ENCODE measurements at places on chromosomes 2 and 18.
A peak's percentile ranks its signal among the peaks of the same experiment; 100 is the strongest.

DNA sequence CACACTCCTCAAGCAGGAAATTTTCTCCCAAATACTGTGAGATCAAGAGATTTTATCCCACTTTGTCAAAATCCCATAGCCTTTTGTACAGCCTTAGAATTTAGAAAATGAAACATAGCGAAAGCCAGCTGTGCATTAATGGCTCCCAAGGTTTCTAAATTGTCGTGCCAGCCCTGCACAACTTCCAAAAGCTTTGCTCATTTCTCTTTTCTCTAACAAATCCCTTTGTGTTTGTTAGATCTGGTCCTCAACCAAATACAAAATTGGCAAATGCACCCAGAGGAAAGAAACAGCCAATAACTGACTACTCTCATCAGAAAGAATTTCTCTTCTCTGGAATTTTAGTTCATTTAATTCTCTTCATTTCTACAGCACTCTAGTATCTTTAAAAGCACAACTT, 361.1 kb downstream of the INSIG2 start:
- H3K4me1 ChIP-seq, result no peaks in the 10 kb centered on the region
- H3K4me3 ChIP-seq, result no peak overlapping the region
- DNase-seq, result no peak
- H3K27me3 ChIP-seq, result no peaks in the 10 kb centered on the region
- H3K27ac ChIP-seq, result no peak overlapping the region

- H3K4me1 ChIP-seq, result no peaks in the 10 kb centered on the region
- no peaks in the 10 kb centered on the region for H3K36me3 ChIP-seq
- no peak for DNase-seq
- H3K4me3 ChIP-seq, result no peak overlapping the region
These were observed 127.4 kb downstream of the NDUFA10 start for GRCh38 chr2:239897596-239898235.

DNA sequence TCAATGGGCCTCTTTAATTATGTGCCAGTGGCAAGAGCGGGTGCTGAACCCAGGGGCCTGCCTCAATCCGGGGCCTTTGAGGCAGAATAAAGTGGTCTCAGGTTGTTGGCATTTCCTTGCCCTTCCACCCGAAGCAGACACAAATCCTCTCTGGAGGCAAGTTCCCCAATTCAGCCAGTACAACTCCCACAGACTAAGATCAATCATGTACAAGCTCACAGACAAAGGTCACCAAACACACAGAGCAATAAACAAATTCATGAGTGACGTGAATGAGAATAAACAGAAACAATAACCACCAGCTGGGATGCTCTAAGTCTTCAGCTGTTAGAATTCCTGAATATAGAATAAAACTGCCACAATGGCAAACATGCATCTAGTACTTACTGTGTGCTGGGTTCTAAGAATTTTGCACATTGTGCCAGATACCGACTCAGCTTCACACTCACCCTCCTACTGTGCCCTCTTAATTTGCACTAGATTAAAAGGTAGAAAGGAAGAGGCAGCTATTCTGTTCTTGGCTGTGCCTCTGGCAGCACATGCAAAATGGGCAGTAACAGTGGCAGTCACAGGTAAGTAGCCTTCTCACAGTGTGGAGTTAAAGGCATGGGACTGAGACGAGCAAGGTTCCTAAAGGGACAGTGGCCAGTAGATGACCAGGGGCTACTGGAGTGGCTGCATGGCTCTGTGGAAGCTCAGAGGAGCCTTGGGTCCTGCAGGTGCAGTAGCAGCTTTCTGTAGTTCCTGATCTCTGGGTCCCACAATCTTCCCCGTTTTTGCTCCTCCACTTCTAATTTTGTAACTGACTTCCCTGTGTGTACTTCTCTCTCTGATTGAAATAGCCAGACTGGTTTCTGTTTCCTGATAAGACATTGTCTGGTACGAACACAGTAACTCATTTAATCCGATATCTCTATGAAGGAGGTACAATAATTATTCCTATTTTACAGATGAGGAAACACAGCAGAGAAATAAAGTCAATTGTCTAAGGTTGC, 34.6 kb upstream of the IL1B start:
- H3K27me3 ChIP-seq, result no peaks in the 10 kb centered on the region
- no peak for DNase-seq
- no peak overlapping the region for H3K4me3 ChIP-seq
- H3K27ac ChIP-seq, result no peak overlapping the region

DNA sequence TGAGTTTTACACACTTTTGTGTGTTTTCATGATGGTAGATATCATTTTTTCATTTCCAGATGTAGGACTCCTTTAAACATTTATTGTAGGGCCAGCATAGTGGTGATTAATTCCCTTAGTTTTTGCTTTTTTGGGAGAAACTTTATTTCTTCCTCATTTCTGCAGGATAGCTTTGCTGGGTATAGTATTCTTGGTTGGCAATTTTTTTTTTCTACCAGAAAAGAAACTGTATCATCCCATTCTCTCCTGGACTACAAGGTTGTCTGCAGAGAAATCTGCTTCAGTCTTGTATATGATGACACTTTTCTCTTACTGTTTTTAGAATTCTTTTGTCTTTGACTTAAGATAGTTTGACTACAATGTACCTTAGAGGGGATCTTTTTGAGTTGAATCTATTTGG, 37.8 kb upstream of the RHOB start:
- no peak for DNase-seq
- no peaks in the 10 kb centered on the region for H3K36me3 ChIP-seq
- no peak overlapping the region for H3K27ac ChIP-seq
- H3K4me1 ChIP-seq, result no peaks in the 10 kb centered on the region

DNA sequence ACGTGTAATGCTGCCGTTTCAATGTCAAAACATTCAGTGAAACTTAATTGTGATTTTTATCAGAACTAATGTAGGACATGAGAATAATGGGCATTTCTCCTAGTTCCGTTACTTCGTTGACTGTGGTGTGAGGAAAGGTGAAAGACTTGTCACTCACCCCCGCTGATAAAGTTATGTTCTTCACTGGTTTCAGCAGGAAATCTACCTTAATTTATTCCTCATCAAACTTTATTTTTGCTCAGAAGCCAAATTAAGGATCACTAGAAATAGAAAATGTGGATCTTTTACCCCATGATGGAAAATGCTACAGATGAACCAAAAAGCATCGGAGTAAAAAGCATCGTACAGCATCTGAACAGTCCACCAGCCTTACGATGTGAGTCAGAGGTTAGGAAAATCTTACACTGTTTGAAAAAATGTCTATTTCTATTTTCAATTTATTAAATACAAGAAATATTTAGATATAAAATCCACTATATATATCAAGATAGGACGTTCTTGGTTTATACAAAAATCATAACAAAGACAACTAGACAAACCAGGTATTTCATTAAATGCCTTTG, 1.0 kb upstream of the ROCK1 start:
- peak overlapping the region; percentile 73 for H3K4me3 ChIP-seq
- DNase-seq, result no peak
- H3K4me1 ChIP-seq, result peaks cover 11% of the 10 kb centered on the region
- no peaks in the 10 kb centered on the region for H3K36me3 ChIP-seq

DNA sequence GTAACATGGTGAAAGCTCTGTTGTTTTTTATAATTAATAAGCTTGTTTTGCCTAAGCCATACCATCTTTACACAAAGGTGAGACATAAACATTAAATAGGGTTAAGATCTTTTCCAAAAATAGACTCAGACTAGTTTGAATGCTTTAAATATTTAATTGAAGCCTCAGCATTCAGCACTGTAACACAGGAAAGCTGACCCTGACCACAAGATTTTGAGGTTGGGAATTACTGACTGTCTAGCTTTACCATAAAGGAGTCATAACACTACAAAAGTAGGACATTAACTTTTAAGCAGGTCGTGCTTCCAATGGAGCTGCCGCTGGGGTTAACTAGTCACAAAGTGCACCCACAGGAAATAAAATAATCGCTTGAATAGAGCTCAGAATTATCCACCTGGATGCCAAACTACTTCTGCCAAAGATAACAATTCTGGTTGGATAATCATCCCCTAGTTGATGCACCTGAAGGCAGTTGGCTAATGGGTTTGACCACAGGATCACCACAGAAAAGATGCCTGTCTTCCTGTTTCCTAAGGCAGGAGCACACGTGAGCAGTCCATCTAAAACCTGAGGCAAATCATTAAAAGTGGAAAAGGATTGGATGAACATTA, 106.2 kb downstream of the COBLL1 start:
- no peaks in the 10 kb centered on the region for H3K4me1 ChIP-seq
- DNase-seq, result no peak
- no peaks in the 10 kb centered on the region for H3K36me3 ChIP-seq
- no peak overlapping the region for H3K27ac ChIP-seq
- no peak overlapping the region for H3K4me3 ChIP-seq
- H3K27me3 ChIP-seq, result no peaks in the 10 kb centered on the region

DNA sequence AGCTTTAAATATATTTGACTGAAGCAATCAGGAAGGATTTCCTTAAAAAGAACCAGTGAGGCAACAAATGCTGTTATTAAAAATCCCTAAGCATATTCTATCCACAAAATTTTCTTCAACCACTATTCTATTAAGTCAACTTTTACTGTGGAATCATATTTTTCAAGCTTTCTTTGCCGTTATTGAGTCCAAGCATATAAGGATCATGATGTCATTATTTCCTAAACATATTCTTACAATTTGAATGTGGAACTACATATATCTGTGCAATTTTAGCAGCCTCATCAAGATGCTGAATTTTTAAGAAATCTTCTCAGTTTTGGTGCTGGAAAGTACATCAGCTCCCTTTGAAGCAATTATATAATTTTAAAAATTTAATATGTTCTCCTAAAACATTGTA, 5.6 kb downstream of the IFIH1 start:
- H3K27ac ChIP-seq, result no peak overlapping the region
- no peaks in the 10 kb centered on the region for H3K27me3 ChIP-seq
- peaks cover 4% of the 10 kb centered on the region for H3K36me3 ChIP-seq
- no peak overlapping the region for H3K4me3 ChIP-seq
- DNase-seq, result no peak

GRCh38 chr2:68537809-68538208, 70.4 kb downstream of the APLF start:
- no peaks in the 10 kb centered on the region for H3K36me3 ChIP-seq
- no peaks in the 10 kb centered on the region for H3K4me1 ChIP-seq
- no peaks in the 10 kb centered on the region for H3K27me3 ChIP-seq
- H3K27ac ChIP-seq, result no peak overlapping the region
- DNase-seq, result no peak
- no peak overlapping the region for H3K4me3 ChIP-seq

- no peaks in the 10 kb centered on the region for H3K4me1 ChIP-seq
- H3K27me3 ChIP-seq, result no peaks in the 10 kb centered on the region
- no peak overlapping the region for H3K4me3 ChIP-seq
- DNase-seq, result no peak
- H3K36me3 ChIP-seq, result no peaks in the 10 kb centered on the region
These were observed 2.2 kb downstream of the LRATD1 start for GRCh38 chr2:14634489-14635390.

- no peaks in the 10 kb centered on the region for H3K4me1 ChIP-seq
- H3K27ac ChIP-seq, result no peak overlapping the region
- H3K4me3 ChIP-seq, result no peak overlapping the region
- no peak for DNase-seq
- H3K27me3 ChIP-seq, result no peaks in the 10 kb centered on the region
These were observed 543.0 kb downstream of the PLCL1 start for GRCh38 chr2:198347349-198347748.

DNA sequence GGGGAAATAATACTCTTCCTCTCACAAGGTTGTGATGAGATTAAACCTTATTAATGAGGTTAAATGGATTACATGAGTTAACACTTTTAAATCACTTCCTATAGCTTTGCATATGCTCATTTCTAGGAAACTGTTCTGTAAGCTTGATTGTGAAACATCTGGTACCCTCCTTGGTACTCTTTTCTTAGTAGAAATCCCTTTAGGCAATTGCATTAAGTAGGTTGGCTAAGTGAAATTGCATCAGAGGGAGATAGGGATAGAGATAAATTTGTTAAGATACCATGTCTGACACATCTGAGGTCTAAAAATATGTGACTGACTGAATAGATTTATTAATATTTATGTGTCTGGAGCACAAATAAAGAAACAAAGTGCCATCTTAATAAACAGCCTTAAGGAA, 275.9 kb upstream of the MAP2 start:
- DNase-seq, result no peak
- H3K4me1 ChIP-seq, result no peaks in the 10 kb centered on the region
- no peaks in the 10 kb centered on the region for H3K27me3 ChIP-seq
- H3K36me3 ChIP-seq, result no peaks in the 10 kb centered on the region
- no peak overlapping the region for H3K4me3 ChIP-seq

DNA sequence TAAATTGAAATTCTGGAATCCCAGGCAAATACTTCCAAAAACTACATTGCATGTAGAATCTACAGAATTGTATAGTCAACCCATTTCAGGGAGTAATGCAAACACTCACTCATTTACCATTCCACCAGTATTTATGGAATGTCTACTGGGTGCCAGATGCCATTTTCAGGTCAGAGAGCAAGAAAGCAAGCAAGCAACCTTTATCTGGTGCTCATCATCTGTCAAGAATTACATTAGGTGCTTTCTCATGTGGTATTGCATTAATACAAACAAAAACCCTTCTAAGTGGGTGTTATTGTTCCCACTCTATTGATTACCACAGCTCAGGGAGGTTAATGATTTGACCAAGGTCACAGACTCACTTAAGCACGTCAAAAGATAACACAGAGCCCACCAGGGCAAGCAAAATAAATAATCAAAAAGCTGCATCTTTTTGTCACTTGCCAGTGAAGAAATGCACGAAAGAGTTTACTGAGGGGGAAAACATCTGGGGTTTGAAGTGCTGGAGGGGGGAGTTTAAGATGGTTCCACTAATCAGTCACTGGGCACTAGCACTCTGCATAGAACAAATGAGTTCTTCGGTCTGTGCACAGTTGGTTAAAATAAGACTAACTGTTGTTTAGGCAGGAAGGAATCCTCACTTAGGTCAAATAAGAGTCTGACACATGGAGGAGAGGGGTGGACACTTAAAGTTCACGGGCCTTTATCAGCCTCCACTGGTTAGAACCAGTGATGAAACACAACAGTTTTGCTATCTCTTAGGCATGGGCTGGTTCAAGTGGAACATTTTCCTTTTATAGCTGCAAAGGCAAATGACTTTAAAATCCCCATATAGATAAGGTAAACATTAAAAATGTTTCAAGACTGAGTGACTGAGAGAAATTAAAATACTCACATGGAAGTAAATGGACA, 208.8 kb downstream of the CDH2 start:
- H3K27ac ChIP-seq, result no peak overlapping the region
- H3K36me3 ChIP-seq, result no peaks in the 10 kb centered on the region
- no peaks in the 10 kb centered on the region for H3K4me1 ChIP-seq
- no peaks in the 10 kb centered on the region for H3K27me3 ChIP-seq

GRCh38 chr2:45379399-45380087, 231.5 kb downstream of the SRBD1 start:
- H3K36me3 ChIP-seq, result no peaks in the 10 kb centered on the region
- H3K27me3 ChIP-seq, result no peaks in the 10 kb centered on the region
- H3K27ac ChIP-seq, result no peak overlapping the region
- no peak overlapping the region for H3K4me3 ChIP-seq

Measured in effector memory CD4-positive, alpha-beta T cell (primary cell).